A673 (cell line): ENCODE measurements at places on chromosomes 5 and 9. TPM values are rescaled to one million over a fixed set of nuclear protein-coding genes. Genes with fewer than 3 reads are reported as not detected.
A peak's percentile ranks its signal among the peaks of the same experiment; 100 is the strongest.

GRCh38 chr5:73229271-73229670 is 56.3 kb downstream of the TMEM174 start:
- DNase-seq: no peak

The SPEF2 gene
- total RNA-seq: 1.5 and 1.7 TPM in 2 replicates

- peak; percentile 85 for DNase-seq
These were observed 21.7 kb downstream of the F2RL2 start for GRCh38 chr5:76601470-76601869.

DNA sequence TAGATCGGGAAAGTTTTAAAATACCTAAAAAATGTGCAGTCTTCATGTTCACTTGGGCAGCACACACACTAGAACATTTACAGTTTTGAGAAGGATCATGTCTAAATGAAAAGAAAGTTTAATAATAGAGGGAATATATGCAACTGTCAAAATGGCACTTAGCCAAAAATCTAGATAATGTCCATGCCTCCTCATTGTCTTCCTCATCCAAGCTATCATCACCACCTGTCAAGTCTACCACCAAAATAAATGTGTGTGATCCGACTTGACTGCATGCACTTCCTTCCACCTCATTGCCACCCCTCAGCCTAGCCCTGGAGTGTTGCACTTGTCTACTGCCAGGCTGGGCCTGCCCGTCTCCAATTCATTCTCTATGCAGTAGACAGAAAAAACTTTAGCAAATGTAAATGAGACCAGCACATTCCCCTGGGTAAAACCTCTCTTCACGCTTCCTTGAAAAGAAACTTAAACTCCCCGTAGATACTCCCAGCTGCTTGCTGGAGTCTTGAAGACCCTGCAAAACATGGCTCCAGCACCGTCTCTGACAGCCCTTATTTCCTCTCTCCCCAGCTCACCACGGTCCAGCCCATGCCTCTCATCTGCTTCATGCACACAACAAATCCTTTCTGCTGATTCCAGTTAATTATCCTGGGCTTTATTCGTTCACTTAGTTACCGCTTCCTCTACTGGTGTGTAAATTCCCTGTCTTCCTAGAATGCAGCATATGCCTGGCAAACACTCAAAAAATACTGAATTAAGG is 66.9 kb downstream of the FANCC start:
- peak; percentile 88 for DNase-seq

- DNase-seq: peak; percentile 16
These were observed 72.6 kb downstream of the SH3RF2 start for GRCh38 chr5:146009020-146009419.

The STOML2 gene
- 200 and 209 TPM in 2 replicates for total RNA-seq

GRCh38 chr5:77015938-77016569 is 14.2 kb upstream of the AGGF1 start:
- peak; percentile 71 for DNase-seq

DNA sequence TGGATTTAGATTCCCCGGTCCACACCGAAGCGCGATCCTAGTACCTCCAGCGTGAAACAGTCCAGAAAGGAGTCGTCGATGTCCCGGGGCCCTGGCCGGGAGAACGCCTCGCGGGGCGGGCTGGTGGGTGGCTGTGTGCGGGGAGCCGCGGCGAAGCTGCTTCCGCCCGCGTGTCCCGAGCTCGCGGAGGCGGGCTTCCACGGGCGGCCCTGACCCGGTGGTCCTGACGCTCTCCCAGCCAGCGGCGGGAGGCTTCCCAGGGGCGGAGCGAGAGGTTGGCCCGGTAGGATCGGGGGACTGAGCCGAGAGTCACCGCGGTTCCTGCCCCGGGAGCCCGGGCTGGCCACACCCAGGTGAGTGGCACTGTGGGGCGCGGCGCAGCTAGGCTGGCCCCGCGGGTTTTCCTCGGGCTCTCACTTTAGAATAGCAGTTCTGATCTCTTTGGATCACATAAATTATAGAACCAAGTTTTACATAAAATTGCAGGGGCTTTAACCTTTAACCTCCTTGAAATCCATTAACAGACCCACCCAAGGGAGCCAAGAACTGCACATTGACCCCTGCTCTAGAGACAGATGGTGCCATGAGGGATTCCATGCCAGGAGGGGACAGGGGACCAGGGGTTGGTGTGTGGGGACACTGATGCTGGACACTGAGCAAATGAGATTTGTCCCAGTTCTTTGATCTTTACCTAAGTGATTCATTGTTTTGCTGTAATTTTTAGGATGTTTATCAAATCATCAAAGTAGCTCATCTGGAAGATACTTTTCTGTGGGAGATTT is 29.2 kb upstream of the IL31RA start:
- no peak for DNase-seq

DNA sequence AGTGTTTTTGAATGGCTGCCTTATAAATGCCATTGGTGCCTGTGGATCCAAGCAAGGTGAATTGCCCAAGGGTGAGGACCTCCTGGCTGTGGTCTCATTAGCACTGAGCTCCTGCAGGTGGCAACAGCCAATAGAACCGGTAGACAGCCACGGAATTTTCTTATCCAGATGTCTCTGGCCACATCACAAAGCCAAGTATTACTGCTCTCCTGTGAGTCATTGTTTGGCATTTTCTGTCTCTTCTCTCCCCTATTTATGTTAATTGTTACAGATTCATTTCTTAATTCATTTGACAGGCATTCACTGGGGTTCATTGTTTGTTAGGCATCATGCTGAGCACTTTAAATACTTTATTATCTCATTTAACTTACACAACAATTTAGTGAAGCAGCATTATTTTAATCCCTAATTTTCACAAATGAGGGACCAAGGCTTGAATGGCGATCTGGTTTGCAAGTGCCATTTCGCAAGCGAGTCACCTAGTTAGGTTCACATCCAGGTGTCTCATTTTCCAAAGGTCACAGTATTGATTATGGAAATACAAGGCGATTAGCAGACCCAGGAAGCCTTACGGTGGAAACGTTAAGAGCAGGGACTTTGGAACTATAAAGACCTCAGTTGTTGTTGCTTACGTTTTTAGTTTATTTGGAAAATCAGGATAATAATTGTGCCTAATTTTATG is 58.2 kb upstream of the DPYSL3 start:
- peak; percentile 54 for DNase-seq

- no peak for DNase-seq
These were observed 5.5 kb upstream of the SHB start for GRCh38 chr9:38074441-38074961.

- no peak for DNase-seq
These were observed 101.7 kb upstream of the DAPK1 start for GRCh38 chr9:87395804-87396479.

- DNase-seq: no peak
These were observed 209.0 kb downstream of the ALDH1A1 start for GRCh38 chr9:72743836-72744235.

DNA sequence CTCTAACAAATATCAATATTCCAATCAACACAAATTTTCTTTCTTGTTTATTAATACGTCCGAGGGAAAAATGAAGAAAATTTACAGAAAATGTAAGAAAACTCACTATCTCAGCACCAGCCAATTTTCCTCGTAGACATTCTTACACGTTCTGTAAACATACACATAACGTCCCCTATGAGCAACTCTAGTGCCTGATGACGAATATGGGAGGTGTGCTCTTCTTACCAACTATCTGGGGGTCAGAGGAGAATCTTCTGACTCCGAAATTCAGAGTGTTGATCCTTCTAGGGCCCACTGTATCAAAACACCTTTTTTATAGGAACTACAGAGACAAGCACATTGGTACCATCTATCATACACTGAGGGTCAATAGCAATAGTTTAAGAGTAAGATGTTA is 198.7 kb downstream of the GAPVD1 start:
- DNase-seq: no peak

DNA sequence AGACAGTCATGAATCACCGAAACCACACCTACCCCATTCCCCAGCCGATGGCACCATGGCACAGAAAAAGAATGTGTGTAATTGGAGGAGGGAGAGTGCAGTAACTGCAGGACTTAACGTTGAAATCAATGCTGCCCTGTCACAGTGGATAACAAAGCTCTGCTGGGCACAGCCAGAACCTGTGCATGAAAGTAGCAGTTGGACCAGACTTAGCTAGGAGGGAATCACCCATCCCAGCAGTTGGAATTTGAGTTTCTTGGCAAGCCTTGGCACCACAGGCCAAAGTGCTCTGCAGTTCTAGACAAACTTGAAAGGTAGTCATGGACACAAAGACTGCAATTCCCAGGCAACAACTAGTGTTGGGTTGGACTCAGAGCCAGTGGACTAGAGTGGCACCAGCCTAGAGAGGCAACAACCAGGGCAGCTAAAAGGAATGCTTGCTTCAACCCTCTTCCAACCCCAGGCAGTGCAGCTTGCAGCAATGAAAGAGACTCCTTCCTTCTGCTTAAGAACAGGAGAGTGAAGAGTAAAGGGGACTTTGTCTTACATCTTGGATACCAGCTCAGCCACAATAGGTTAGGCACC is 19.1 kb downstream of the TMEM232 start:
- no peak for DNase-seq

GRCh38 chr9:92494856-92495255 is 12.6 kb upstream of the ASPN start:
- DNase-seq: no peak

The ARAP3 gene
- total RNA-seq: 4.1 and 4.6 TPM in 2 replicates

DNA sequence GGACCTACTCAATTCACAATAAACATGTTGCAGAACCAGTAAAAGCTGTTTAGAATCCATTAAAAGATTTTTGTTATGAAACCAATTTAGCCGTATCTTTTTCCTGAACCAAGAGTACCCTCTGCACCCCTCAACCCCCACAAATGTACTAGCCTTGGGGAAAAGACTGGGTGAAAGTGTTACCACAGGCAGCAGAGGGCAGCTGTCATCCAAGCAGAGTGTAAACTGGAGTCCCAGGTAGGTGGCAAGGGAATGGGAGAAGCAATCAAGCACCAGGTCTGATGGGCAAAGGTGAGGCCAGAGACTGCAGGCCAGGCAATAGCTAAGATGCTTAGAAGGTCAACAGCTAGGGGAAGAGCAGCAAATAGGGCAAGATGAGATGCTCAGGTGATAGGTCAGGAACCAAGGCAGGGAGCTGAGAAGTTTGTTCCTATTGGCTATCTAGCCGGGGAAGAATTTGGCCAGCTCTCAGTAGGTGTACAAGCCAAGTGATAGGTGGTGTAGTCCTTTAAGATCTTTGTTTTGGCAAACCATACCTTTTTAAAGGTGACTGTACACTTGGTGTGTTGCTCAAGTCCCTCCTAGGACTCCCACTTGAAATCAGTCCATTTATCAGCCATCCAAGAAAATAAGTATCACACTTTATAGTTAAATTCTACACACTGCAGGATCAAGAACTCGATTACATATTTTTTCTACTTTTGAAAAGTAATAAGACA is 77.8 kb upstream of the CCDC112 start:
- no peak for DNase-seq

DNA sequence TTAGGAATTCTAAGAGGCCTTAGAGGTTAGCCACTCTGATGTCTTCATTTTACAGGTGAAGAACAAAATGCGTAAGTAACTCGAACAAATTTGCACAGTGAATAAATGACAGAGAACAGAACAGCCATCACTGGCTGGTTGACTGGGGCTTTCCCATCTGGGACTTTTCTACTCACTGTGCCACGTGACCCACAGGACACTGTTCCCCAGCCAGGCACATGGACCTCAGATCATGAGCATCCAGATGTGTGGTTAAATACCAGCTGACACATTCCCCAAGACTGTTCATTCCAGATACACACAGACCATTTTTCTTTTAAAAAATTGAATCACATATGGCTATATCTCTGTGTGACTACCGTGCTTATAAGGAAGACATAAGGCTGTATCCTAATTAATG is 25.8 kb upstream of the MED10 start:
- DNase-seq: no peak

The COL15A1 gene
- 0.04 TPM in 1 of 2 replicates, not detected in the other for total RNA-seq

The IFNB1 gene
- total RNA-seq: not detected in 2 replicates

The SLC6A3 gene
- not detected in 2 replicates for total RNA-seq

DNA sequence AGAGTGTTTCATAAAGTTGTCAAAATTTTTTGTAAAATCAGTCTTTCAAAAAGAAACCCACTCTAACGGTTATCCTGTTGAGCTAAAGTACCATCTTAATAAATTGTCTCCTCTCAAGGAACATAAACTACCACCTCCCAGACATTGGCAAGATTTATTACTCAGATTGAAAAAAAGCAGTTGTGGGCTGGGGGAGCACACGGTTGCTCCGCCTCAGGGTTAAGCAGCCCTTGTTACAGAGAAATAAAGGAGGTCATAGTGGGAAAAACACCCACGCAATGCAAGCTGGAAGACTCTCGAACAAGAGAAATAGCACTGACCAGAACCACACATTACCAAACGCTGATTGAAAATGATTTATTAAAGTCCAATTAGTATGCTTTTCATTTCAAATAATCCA is 165.3 kb downstream of the LPAR1 start:
- DNase-seq: no peak

The AMBP gene
- total RNA-seq: not detected in 2 replicates

- no peak for DNase-seq
These were observed 11.3 kb downstream of the PHYKPL start for GRCh38 chr5:178221282-178221681.

- DNase-seq: no peak
These were observed 181.3 kb upstream of the IL12B start for GRCh38 chr5:159511570-159511969.

- DNase-seq: peak; percentile 85
These were observed 9.5 kb downstream of the TOR4A start for GRCh38 chr9:137286975-137287383.

DNA sequence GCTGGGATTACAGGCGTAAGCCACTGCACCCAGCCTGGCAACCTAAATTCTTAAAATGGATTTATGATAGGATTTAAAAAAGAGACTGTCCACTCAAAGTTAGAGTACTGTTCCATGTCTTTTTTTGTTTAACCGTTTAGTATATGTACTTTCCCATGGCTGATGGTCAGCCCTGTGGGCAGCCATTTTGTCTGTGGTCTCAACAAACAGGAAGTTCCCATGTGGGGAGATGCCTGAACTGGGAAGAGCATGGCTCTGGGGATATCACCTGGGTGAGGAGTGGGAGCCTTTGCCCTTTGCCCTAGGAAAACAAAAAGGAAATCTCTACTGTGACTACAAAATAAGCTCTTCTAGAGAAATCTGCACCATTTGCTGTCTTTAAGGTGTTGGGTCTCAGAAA is 27.5 kb upstream of the GNPDA1 start:
- DNase-seq: no peak

DNA sequence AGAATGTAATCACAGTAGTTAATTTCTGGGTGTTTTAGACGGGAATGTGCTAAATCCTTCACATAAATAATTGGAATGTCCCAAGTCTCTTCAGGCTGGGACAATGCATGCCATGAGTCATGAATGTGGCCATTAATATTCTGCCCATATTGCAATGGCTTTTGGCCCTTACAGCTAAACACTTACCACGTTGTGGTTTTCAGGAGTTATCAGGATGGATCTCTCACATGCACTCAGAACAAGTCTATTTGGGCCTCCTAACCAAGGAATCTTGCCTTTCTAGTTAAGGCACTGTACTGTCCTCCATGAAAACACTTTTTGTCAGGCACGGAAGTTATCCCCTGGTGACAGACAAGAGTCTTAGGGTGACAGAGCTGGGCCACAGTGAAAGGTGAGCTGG is 32.7 kb downstream of the PKD2L2 start:
- DNase-seq: peak; percentile 10

The SH2D3C gene
- not detected in 2 replicates for total RNA-seq

The BARX1 gene
- 9.8 and 9.9 TPM in 2 replicates for total RNA-seq

- peak; percentile 37 for DNase-seq
These were observed 25.6 kb downstream of the ABL1 start for GRCh38 chr9:130860458-130861316.

GRCh38 chr5:2335125-2335732 is 416.2 kb downstream of the IRX2 start:
- DNase-seq: no peak

The RFX3 gene
- total RNA-seq: 7.4 and 11.6 TPM in 2 replicates

GRCh38 chr5:39148983-39149534 is 70.3 kb downstream of the FYB1 start:
- DNase-seq: peak; percentile 16

The GAS1 gene
- 57.5 and 73.0 TPM in 2 replicates for total RNA-seq

The ANXA1 gene
- 338 and 430 TPM in 2 replicates for total RNA-seq
